ENCODE measurements at places on chromosomes 2 and 18.

DNA sequence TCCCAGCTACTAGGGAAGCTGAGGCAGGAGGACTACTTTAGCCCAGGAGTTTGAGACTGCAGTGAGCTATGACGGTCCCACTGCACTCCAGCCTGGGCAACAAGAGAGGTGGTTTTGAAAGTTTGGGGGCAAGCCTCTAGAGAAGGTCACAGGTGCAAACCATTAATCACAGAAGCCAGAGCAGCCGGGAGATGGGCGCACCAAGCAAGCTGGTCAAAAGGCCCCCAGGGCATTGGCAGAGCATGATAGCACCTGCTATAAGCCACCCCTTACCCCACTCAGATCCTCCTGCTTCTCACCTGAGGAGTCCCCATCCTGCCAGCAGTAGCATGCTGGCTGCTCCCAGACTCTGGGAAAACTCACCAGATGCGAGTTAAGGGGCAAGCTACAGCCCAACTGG lies 116.1 kb upstream of the RAB12 start:
- no peak for DNase-seq

DNA sequence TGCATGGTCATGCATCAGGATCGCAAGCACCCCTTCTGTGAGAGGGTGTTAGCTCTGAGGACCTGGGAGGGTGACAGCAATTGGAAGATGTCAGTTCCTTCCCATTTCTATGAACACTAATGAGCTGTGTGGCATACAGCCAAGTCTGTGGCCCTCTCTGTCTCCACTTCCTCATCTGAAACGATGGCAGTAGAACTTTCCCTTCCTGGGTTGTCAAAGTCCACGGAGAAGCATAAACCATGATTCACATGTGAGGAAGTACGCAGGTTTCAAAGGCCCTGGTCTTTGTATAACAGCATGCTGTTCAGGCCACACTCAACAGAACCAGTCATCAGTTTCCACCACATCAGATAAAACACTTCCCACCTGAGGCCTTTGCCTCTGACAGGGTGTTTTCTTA lies 167.4 kb upstream of the RAB6C start:
- DNase-seq = no peak

- DNase-seq = no peak
These were observed 79.6 kb downstream of the USP40 start for GRCh38 chr2:233486778-233487552.

GRCh38 chr2:197606180-197606579 lies 69.2 kb downstream of the RFTN2 start:
- DNase-seq = no peak

- no peak for DNase-seq
These were observed 196.0 kb upstream of the SPHKAP start for GRCh38 chr2:228377533-228377932.

- no peak for DNase-seq
These were observed 131.4 kb downstream of the CLIP4 start for GRCh38 chr2:29246383-29247300.

All from activated T-helper 1 cell treated with anti-CD3 and anti-CD28 coated beads, Interleukin-2, amount 50 U/mL, for 16 hours (primary cell).